SW 1271 (cell line): ENCODE measurements at places on chromosomes 11 and 22.

DNA sequence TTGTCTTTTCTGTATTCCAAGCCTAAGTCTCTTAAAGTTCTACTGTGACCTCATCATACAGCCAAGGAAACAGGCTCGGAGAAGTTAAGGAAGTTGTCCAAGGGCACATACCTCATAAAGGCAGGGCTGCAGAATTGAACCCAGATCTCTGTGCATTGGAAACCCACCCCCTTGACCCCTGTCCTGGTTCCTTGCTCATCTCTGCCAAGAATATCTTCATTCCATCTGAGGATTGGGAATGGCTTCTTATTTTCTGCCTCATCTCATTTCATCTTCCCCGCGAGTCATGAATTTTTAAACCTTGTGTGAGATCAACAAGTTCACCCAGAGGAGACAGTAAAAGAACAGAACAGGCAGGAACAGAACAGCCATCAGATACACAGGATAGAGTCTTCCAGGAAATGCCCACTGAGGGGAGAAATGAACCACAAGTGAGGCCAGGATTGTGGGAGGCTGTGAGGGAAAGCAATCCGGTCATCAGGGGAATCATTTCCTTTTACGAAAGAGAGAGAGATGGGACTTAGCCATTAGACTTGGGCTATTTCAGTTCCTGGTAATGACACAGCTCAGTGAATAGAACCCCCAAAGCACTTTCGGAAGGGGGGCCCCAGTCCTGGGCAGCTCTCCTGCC lies 34.4 kb upstream of the LRRC10B start:
- no peak for DNase-seq

GRCh38 chr11:118643995-118644345 lies 35.5 kb downstream of the TREH start:
- no peak for DNase-seq

- DNase-seq: no peak
These were observed 46.7 kb upstream of the SCUBE2 start for GRCh38 chr11:9138133-9138453.

- no peak for DNase-seq
These were observed 21.5 kb downstream of the RPL27A start for GRCh38 chr11:8704136-8704535.

DNA sequence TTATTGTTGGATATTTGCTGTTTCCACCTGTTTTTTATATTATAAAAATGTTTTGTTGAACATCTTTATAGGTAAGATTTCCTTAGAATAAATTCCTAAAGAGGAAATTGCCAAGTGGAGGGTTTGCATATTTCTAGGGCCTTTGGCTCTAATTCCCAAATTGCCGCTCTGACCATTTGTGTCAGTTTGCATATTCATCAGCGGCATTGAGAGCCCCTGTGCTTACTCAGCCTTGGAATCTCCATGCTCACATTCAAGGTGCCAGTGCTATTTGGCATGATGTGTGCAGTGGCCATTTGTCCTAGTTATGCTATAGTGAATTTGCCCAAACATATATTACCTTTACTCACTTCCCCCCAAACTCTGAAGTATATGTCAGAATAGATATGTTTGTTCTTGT lies 25.5 kb downstream of the KREMEN1 start:
- no peak for DNase-seq

DNA sequence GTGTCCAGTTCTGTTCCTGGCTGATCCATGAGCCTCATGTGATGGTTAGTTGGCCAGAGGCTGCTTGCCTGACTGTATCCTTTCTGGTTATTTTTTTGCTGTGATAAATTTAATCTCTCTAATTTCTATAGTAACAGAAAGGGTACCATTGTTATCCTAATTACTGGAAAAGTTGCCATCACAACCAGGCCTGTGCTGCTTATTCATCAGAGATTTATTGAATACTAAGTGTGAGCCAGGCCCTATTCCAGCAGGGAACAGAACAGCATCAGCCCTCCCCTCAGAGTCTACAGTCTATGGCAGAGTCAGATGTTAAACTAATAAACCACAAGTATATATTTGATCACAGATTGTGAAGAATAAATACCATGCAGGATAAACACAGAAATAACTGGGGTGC lies 86.8 kb downstream of the DEPDC5 start:
- DNase-seq: no peak

DNA sequence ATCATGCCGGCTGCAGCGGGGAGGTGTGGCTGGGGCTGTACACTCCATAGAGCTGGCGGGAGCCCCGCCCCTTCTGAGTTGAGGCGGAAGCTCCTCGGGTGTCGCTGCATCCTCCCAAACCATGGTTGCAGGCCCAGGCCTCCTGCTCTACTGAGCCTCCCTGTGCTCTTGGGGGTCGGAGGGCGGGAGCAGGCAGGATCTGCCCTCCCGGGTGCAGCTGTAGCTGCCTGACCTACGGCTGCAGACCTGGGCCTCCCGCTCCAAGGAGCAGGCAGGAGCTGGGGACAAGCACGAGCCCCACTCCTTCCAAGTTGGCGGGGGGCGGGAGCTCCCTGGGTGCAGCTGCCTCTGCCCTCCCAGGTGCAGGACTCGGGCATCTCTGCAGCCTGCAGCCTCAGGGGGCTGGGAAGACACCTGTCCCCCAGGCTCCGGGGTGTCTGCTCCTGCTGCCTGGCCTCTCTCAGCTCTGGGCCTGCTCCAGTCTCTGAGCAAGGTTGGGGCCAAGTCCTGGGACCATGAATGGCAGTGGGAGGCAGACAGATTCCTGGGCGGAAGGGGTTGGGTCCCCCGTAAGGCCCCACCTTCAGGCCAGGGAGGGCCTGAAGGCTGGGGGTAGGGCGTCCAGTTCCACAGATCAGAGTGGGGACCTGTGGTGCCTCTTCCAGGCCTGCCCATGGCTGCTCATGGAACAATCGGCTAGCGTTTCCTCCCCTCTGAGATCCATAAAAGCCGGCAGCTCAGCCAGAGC lies 46.4 kb upstream of the SC5D start:
- DNase-seq: no peak

DNA sequence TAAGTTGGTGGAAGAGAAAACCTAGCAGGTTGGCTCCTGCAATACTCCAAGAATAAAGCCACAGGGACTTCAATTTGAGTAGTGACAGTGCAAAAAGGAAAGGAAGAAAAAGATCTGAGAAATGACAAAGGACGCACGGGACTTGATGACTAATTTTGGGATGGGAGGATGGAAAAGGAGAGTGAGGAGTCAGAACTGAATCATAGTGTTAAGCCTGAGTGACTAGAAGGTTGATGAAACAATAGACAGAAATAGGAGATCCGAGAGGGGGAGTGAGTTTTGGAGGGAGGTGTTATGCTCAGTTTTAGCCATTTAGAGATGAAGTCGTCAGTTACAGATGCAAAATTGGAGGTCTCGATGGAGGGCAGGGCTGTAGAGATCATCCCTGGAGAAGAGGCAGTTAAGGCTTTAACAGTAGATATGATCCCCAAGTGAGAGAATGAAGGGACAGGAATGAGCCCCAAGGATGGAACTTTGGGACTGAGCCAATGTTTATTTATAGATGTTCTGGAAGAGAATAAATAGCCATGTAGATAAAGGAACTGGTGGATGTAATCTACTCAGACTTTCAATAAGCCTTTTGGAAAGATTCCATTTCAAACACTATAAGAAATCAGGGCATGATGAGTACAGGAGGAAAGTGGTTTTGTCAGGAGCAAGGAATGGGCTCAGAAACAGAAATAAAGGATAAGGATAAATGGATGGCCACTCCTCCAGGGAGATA lies 108.9 kb upstream of the NCAM1 start:
- DNase-seq: no peak

- DNase-seq: no peak
These were observed 14.0 kb downstream of the SHANK2 start for GRCh38 chr11:71238285-71238875.

DNA sequence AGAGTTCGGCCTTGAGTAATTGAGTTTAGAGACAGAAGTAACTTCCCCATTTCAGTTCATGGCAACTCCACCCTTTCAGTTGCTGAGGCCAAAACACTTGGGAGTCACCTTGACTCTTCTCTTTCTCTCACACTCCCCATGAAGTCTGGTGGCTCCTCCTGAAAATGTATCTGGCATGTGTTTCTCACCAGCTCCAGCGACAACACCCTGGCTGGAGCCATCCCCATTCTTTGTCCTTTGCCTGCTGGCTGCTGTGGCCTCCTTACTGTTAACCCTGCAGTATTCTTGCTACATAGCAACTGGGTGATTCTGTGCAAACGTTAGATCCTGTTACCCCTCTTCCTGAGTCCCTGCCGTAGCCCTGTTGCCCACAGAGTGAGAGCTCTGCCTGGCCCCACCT lies 23.8 kb downstream of the SLC6A5 start:
- DNase-seq: no peak

GRCh38 chr11:128759168-128759567 lies 65.3 kb downstream of the FLI1 start:
- DNase-seq: no peak

DNA sequence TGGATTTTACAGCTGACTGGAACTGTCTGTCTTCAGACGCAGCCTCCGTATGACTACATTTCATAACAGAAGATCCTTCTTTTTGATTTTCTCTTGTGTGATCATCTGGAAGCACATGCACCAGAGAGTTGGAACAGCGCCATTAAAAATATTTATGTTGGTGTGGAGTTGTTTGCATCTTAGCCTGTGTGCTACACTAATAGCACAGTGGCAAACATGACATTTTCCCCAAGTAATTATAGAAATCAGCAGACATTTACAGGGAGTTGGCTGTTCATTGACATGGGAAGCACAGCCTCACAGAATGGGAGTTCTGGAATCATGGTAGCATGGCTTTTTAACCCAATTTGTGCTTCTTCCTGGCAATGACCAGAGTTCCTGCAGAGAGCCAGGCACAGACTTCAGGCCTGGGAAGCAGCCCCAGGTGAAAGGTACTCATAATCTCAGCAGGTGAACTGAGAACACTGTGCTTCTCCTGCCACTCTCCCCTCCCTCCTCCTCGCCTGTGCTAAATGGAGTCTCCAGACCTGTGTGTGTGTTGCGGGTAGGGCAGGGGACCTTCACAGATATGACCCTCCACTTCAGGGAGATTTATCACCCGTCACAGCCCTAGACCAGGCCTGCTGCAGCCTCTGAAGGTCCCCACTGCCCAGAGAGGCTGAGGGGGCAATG lies 82.8 kb upstream of the PLET1 start:
- DNase-seq: no peak

DNA sequence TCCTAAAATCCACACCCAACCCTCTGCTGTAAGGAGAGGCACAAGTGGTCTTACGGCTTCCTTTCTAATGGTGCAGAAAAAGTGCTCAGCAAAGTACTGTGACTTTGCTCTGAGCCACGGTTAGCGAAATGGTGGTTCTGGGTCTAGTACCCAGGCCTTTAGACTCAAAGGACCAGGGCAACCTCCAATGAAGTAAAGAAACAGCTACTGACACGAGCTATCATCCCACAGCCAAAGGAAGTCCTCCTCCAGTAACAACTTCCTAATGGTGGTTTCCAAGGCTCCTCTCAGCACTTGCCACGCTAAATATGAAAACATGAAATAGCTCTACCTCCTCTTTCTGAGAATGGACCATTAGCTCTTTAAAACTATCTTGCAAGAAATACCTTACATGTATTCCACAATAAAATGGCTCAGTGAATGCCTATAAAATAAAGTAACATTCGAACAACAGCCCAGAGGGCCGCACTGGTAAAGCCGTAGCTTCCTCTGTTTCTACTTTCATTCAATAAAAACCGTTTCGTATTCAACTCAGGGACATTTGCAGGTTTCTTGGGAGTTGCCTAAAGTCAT lies 122.4 kb downstream of the ETS1 start:
- no peak for DNase-seq

DNA sequence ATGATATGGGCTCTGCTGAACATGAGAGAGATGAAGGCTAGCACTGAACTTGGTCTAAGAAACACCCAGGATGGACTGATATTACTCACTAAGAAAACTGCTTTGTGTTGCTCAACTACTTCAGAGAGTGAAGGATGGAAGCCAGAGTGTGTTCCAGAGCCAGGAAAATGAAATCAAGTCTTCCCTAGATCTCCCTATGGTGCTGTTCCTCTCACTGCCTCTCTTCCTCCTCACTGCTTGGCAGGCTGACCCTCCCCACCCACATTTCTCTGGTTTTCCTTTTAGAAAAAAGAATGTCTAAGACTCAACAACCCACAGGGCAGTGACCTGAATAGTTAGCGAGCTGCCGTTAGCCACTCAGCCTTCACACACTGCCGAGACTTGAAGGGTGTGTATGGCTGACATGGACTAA lies 65.6 kb downstream of the CCDC81 start:
- DNase-seq: no peak

DNA sequence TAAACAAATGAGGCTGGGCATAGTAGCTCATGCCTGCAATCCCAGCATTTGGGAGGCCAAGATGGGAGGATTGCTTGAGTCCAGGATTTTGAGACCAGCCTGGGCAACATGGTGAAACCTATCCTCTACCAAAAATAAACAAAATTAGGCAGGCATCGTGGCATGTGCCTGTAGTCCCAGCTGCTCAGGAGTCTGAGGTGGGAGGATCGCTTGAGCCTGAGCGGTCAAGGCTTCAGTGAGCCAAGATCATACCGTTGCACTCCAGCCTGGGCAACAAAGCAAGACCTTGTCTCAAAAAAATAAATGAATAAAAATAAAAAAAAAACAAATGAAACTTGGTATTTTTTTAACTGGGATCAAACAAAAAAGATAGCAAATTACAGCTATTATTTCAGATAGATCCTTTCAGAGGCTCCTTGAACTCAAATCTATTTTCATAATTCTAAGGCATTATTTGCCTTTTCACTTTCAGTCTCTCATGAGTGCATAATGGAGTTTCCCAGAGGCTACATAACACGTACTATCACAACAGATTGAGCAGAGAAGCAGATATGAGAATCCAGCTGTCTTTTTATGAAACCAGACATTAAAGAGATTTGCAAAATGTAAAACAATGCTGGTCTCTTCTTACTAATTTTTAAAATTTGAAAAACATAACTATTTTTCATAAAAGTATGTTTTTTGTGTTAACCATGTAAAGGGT lies 23.1 kb downstream of the DDIAS start:
- DNase-seq: no peak
